CD4-positive, alpha-beta T cell treated with Interleukin-17A for 4 hours (primary cell): ENCODE measurements at places on chromosomes 2 and 18.
A peak's percentile ranks its signal among the peaks of the same experiment; 100 is the strongest.

GRCh38 chr2:159982270-159982669, 80.1 kb downstream of the PLA2R1 start:
- no peak for DNase-seq

DNA sequence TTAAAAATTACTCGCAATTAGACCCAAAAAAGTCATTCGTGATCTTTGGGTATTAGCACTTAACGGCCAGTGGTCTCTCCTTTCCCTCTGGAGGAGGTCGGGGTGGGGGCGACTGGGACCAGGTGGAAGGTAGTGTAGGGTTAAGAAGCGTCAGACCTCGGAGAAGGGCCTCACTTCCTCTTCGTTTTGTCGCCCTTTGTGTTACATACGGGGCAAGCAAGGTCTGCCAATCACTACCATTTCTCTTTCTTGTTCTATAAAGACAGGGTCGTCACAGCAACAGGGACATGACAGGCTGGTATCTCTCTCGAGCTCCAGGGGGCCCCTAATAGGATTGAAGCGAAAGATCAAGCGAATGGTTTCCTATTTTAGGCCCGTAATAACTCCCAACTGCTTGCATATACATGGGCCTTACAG, 136.6 kb downstream of the INSIG2 start:
- DNase-seq, result peak; percentile 5

DNA sequence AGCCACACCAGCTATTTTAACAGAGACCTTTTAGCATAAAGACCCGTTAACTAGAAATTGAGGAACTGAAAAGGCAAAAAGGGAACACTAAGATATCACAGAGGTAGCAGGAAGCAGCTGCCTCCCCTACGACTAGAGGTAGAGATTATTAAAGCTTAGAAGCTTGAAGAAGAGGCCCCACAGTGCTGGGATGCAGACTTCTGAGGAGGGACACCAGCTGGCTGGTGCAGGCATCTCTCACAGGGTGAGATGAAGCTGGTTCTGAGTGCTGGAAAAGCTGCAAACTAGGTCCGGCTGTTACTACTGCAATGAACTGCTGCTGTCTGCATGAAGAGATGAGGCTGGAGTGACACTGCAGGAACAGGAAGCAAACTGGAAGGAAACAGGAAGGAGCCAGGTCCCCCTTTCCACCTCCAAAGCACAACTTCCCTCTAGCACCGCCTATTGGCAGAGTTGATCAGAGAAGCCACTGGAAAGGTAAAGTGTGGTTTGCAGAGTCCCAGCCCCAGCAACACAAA, 61.2 kb upstream of the MRPS9 start:
- DNase-seq, result peak; percentile 12

- no peak for DNase-seq
Measured at GRCh38 chr2:109248590-109248989, 119.6 kb downstream of the SH3RF3 start.

DNA sequence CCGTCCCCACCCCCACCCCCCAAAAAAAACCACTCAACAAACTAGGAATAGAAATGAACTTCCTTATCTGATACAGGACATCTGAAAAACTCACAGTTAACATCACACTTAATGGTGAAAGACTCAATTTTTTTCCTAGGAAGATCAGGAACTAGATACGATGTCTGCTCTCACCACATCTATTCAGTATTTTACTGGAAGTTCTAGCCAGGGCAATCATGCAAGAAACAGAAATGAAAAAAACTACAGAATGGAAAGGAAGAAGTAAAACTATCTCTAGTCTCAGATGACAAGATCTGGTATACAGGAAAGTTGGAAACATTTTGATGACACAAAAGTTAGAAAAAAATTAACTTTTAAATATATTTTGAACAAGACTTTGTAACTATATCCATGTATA, 114.4 kb upstream of the FZD5 start:
- DNase-seq, result no peak

DNA sequence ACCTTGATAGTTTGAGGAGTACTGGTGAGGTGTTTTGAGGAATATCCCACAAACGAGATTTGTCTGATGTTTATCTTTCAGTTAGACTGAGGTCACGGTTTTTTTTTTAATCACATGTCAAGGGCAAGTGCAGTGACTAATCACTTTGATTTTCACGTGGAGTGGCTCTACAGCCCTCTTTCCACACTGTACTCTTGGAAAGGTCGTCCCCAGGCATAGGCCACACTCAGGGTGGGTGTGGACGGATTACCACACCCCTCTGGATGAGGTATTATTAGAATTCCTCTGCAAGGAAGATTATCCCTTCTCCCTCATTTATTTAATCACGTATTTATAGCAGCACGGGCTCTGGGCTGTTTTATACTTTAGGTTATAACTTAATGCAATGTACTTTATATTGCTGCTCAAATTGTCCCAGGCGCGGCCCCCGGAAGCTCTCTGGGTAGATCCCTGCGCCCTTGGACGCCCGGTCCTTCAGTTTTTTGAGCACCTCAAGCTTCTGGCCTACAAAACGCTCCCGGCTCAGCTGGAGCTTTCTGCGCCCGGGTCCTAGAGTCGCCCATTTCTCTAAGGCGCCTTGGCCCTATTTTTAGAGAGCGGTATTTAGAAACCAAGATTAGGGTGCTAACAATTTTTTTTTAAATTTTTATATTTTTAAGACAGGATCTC, 515 bp upstream of the PLEKHB2 start:
- DNase-seq, result peak; percentile 52

- DNase-seq, result no peak
Measured at GRCh38 chr2:240200230-240201051, 60.0 kb upstream of the OTOS start.

DNA sequence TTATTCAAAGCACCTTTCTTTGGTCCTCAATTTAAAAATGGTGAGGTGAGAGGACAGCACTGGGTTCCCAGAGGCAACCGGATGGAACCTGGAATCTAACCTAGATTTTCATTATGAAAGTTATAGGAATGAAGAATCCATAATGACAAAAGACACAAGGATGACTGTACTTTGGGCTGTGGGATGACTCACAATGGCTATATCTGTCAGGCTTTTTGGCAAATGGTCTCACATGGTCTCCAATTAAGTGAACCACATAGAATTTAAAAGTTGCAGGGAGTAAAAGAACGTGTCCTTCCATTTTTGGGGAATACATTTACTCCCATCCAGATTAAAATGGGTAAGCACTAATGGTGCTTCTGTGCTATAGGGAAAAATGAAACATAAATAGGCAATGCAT, 31.8 kb upstream of the LYPD1 start:
- no peak for DNase-seq

- no peak for DNase-seq
Measured at GRCh38 chr2:66070721-66071602, 364.0 kb upstream of the MEIS1 start.

- no peak for DNase-seq
Measured at GRCh38 chr2:46439582-46439981, 39.8 kb upstream of the TMEM247 start.

DNA sequence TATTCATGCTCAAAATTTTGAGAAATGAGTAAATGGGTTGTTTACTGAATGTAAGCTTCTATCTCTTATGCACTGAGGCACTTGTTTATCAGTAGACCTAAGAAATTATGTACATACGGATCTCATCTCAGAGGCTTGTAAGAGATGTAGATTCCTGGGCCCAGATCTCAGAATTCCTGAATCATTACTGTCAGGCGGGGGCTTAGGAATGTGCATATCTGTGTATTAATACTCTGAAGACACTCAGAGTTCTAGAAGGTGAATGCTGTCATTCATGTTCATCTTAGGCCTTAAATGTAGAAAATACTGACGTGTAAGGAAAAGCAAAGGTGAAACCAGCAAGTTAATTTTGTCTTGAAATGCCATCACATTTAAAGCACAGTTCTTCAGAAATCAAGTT, 169.6 kb downstream of the FMNL2 start:
- DNase-seq, result no peak

- DNase-seq, result no peak
Measured at GRCh38 chr2:217970206-217970605, 32.6 kb downstream of the TNS1 start.

DNA sequence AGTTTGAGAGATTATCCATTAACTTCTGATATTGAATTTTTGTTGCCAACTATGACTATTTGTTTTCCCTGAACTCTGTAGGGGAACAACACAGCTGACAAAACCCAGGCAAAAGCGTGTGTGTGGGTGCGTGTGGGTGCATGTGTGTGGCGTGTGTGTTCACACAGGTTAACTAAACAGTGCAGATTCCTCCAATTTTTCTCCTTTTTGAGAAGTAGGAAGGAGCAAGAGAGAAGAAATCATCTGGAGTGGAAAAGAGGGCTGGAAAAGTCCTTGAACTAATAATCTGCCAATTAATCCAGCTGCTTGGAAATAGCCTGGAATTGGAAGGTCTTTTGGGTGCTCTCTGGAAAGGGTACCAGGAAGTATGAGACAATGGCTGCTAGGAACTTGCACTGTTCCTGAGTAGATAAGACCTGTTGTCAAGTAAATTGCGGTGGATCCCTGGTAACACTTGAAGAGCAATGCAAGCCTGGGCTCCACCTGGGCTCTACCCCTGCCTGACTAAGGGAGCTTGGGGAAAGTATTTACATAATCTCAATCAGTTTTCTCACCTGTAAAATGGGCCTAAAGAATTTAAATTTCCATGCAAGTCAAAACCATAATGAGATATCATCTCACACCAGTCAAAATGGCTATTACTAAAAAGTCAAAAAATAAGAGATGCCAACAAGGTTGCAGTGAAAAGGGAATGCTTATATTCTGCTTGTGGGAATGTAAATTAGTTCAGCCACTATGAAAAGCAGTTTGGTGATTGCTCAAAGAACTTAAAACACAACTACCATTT, 40.5 kb upstream of the IL1R1 start:
- DNase-seq, result no peak

GRCh38 chr18:37368110-37368954, 197.3 kb downstream of the CELF4 start:
- DNase-seq, result no peak

- DNase-seq, result no peak
Measured at GRCh38 chr2:42366411-42366810, 5.4 kb upstream of the COX7A2L start.

GRCh38 chr2:88190808-88191721, 20.9 kb downstream of the THNSL2 start:
- no peak for DNase-seq

- no peak for DNase-seq
Measured at GRCh38 chr2:109346601-109347228, 217.7 kb downstream of the SH3RF3 start.

DNA sequence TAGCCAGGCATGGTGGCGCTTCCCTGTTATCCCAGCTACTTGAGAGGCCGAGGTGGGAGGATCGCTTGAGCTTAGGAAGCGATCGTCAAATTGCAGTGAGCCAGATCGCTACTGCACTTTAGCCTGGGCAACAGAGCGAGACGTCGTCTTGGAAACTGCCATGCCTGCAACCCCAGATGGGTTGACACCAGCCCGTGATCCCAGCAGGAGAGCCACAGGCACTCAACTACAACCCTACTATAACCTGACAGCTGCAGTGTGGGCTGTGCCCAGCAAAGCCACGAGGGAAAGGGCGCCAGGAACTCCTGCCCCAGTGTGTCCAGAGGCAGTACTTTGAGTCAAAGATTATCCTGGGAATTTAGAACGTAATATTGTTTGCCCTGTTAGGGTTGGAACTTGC, 85.6 kb downstream of the SS18 start:
- no peak for DNase-seq

GRCh38 chr2:106126705-106127281, 67.3 kb downstream of the UXS1 start:
- no peak for DNase-seq

DNA sequence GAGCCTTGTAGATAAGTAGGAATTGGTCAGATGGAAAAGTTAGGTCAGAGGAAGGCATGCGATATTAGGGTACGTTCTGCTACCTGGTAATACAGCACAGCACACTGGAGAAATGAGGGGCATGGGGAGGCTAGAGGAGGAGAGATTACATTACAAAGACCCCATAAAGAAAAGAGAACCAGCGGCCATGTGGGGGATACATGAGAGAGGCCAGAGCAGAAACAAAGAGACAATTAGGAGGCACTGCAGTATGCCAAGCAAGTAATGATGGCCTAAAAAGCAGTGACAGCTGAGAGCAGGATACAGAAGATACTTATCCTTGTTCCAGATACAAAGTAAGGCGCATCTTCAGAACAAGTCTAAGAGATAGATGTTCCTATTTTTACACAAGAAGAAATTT, 40.0 kb downstream of the TXNL1 start:
- no peak for DNase-seq

GRCh38 chr18:48548011-48548771, 9.4 kb downstream of the CTIF start:
- DNase-seq, result no peak

DNA sequence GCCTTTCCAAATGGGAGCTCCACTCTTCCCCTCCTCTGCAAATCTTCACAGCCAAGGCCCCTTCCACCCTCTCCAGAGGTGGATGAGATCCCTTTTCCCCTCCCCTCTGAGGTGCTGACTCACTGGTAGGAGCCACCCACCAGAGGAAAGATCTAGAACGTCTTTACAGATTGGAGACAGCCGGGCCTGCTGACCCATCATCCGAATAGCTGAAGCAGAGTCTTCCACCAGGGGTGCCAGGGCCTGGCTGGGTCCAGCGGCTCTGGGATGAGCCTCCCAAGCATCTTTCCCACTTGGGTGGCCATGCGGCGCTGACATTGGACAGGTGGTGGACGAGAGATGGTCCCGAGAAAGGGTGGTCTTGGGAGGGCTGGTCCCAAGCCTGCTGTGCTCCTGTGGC, 9.0 kb downstream of the ERFE start:
- no peak for DNase-seq

- no peak for DNase-seq
Measured at GRCh38 chr18:45324495-45325113, 290.7 kb upstream of the SLC14A2 start.

- DNase-seq, result no peak
Measured at GRCh38 chr2:85175369-85176299, 42.4 kb downstream of the TCF7L1 start.

- DNase-seq, result no peak
Measured at GRCh38 chr18:45761512-45762114, 37.6 kb downstream of the SLC14A1 start.
